Fibroblast of skin of left biceps (primary cell): ENCODE measurements at places on chromosomes 5 and 9.

DNA sequence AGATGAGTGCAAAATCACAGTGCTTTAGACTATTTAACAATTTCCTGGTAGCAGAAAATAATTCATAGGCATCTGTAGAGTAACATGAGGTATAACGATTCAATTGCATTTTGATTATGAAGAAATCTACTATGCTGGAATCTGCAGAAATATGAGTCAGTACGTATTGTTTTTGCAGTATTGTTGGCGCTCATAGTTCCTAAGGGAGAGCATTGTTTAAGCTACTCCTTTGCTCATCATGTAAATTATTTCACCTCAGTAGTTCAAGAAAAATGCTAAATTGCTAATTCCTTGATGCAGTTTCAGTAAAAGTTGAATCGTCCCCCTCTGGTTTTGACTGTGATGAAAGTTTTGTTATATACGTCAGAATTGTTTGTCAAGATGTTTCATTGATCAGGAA, 458.4 kb downstream of the HINT1 start:
- DNase-seq, result no peak

DNA sequence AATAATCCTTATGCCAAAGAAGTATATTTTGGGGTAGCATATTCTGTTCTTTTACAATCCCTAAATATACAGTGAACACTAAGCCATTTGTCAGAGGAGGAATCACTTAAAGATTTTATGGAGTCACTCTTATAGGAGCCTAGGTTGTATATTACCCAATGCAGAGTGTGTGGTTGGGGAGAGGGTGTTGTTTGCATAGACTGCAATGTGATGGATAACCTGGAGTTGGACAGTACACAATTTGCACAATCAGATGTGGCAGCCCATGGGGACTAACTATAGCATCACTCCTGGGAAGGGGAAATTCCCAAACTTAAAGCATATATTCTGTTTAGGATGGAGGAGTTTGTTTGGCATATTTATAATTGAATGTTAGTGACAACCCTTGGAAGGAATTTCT, 9.6 kb upstream of the NDFIP1 start:
- no peak for DNase-seq

- no peak for DNase-seq
These were observed 20.7 kb downstream of the FANCC start for GRCh38 chr9:95296761-95297160.

GRCh38 chr5:60541980-60542379, 158.0 kb downstream of the DEPDC1B start:
- DNase-seq, result no peak

DNA sequence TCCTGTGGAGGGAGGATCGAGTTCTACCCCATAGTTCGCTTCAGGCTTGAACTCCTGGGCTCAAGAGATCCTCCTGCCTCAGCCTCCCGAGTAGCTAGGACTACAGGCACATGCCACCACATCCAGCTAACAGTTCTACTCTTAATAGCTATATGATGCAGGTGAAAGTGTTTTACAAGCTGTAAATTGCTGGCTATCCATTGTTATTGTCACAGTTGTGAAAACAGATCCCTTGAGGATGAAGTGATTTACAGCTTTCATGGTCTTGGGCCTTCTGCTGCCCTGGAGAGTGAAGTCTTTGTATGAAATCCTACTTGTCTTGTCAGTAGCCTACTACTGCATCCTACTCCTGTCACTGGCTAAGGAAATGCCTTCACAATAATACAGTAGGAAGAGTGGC, 48.0 kb downstream of the GRAMD2B start:
- DNase-seq, result no peak

- DNase-seq, result no peak
These were observed 19.8 kb upstream of the OTULIN start for GRCh38 chr5:14644623-14645237.

- DNase-seq, result no peak
These were observed 1281.2 kb upstream of the NUDT12 start for GRCh38 chr5:104843822-104844221.

- no peak for DNase-seq
These were observed 52.3 kb upstream of the ADAMTS2 start for GRCh38 chr5:179397516-179397915.

DNA sequence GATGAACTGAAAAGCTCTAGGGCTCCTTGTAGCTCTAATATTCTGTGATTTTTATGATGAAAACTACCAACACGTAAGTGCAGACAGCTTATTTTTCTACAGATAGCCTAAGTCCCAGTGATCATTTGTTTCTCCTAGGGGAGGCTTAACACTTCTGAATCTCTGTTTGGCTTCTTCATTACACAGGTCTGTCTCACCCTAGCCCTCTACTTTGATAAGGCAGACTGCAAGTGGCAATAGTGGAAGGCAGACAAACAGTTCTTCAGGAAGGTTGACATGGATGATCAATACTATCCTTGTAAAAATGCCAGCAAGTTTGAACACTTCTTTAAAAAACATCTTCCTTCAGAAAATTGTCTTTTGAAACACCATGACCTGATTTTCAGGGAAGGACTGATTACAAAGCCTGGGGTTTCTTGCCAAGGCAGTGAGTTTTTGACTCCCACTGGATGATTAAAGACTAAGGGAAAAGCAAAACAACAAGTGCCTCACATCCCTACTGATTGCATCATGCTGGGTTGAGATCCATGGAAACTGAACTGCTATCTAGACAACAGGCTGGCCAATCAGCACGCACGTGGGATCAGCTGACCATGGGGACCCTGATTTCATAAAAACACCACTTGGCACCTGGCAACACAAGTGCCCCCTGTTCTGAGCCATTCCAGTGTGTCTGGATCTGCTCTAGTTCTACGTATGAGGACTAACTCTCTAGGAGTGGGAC, 212.2 kb downstream of the SMARCA2 start:
- peak; percentile 12 for DNase-seq

- peak; percentile 30 for DNase-seq
These were observed 338.1 kb upstream of the SMC2 start for GRCh38 chr9:103755986-103756385.

DNA sequence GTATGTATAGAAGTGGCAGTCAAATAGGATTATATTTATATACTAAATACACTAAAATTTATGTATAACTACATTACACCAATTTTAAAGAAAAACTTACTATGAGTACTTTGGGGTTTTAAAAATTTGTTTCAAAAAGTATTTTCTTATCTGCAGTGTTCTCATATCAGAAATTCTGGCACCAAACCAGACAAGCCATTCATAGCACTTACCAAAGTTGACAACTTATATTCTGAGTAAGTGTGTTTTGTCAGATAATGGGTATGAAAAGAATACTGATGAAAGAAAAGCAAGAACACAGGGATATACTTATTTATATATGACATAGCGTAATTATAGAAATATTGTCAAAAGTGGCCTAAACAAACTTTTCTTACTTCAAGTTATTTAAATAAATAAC, 67.5 kb downstream of the SPEF2 start:
- no peak for DNase-seq

DNA sequence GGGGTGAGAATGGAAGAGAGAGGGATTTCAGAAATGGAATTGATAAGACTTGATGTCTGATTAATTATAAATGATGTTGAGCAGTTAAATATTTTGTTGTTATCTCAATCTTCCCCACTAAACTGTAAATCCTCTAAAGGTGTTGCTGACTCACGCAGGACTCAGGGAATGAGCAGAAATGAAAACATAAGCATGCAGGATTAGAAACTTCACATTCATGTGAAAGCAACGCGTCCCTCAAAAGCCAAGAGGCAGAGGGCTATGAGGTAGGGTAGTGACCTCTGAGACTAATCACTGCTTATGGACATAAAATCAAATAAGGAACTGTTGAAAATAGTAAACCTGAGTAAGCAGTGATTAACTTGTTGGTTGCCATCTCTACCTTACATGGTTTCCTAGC, 21.1 kb downstream of the ADAMTSL1 start:
- no peak for DNase-seq

DNA sequence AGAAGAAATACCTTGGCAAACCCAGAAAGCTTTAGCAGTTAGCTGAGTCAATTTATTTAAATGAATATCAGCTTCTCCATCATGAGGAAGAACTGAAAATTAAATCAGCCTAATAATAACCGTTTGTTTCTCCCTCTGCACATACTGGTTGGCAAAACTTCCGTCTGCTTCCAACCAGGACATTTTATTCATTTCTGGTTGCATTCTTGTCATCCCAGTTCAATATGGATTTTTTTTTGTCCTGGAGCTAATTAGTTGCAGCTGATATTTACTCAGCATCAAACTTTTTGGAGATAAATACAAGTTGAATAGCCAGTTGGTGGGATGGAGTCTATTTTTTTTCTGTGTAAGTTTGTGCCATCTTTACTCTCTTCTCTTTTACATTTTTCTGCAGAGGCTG, 126.5 kb upstream of the GDNF start:
- peak; percentile 42 for DNase-seq

DNA sequence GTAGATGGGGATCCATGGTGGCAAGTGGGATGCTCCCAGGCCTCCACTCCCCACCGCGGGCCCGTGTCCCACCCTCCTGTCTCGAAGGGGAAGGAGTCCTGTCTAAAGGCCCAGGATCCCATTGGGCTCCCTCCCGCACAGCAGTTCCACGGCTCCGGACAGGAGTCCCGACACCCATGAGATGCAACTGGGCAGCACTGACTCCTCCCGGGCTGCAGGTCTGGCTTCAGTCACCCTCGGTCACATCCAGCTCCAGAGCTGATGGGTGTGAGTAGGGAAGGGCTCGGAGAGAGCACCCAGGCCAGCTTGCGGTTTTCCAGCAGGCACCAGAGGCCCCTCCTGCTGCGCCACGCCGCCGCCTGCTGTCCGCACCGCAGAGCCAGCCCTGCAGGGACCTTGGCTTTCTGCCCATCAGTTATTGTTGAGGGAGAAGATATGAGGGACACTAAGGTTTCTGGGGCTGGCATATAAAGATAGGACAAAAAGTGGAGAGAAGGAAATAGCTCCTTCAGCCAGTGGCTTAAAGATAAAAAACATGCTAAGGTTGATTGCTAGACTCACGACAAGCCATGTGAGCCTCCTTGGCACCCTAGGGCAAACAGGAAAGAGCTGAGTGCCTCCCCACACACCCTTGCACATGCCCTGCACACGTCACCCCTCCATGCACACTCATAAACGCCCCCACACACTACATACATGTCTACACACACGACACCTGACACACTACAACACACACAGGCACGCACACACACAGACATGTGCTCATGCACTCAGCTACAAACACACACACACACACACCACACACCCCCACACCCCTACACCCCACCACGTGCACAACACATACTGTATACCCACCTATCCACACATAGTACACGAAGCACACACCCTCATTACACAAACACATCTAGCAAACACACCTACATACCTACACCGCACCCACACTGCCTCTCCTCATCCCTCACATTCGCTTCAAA, 79.0 kb downstream of the AK8 start:
- DNase-seq, result no peak

GRCh38 chr9:135507104-135508035, 6.9 kb downstream of the MRPS2 start:
- DNase-seq, result no peak

GRCh38 chr5:100452126-100452525, 83.0 kb upstream of the FAM174A start:
- no peak for DNase-seq

DNA sequence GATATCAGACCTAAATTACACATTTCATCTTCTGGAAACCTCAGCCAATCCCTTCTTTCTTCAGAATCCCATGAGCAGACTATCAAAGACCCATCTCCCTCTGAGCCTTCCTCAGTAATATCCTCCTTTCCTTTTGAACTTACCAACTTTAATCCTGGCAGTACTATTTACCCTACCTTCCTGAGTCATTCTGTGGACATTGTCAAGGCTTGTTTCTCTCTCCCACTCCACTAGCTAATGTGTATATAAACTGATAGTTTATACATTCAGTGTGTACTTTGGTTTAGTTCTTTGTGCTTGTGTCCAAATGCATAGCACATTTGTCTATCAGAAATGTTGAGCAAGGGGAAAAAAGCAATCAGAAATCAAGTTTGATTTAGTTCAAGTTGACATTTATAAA, 568.3 kb downstream of the CSNK1G3 start:
- no peak for DNase-seq

GRCh38 chr5:170769246-170769645, 14.3 kb upstream of the GABRP start:
- DNase-seq, result no peak

GRCh38 chr5:56072863-56073766, 78.4 kb upstream of the IL6ST start:
- DNase-seq, result no peak

GRCh38 chr5:149421834-149422233, 42.7 kb upstream of the IL17B start:
- no peak for DNase-seq

- no peak for DNase-seq
These were observed 34.0 kb downstream of the KLF4 start for GRCh38 chr9:107455425-107456135.

DNA sequence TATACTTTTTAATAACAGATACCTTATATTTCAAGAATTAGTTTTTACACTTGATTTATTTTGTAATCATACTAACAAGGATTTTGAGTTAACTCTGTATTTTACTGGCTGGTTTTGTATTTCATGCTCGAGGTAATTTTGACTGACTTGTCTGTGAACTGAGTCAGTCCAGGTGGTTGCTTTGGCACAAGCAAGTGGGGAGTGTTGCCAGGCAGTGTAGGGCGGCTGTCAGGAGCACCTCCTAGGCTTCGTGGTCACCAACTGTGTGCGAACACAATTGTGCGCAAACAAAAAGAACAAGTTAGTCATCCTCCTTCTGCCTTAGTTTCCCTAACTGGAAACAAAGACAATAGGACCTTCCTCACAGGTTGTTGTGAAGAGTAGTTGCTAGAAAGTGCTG, 286.3 kb downstream of the ADGRV1 start:
- no peak for DNase-seq

- no peak for DNase-seq
These were observed 70.8 kb downstream of the MACROH2A1 start for GRCh38 chr5:135328128-135328687.

GRCh38 chr5:133265257-133265656, 213.4 kb downstream of the HSPA4 start:
- DNase-seq, result no peak

GRCh38 chr5:61232490-61233050, 70.3 kb upstream of the SMIM15 start:
- peak; percentile 31 for DNase-seq

DNA sequence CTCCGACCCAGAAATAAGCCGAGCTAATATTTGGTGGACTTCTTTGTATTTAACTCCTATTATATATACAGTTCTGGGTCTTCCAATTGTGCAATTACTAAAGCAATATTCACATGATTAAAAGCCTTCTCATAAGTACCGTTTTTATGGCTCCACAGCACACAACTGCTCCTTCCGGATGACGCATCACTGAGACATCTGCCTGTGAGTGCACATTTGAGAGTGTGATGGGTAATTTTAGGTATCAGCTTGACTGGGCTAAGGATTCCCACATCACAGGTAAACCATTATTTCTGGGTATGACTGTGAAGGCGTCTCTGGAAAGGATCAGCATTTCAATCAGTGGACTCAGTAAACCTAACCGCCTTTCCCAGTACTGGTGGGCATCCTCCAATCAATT, 77.5 kb upstream of the SYK start:
- no peak for DNase-seq
